HFFc6 (cell line): ENCODE measurements at places on chromosomes 1 and 21. TPM values are rescaled to one million over a fixed set of nuclear protein-coding genes. Genes with fewer than 3 reads are reported as not detected.

- no peak for DNase-seq
Observed at GRCh38 chr1:181080556-181080955, 7.9 kb upstream of the IER5 start.

GRCh38 chr1:8420318-8420717 lies 102.4 kb downstream of the SLC45A1 start:
- DNase-seq, result no peak

GJA5 gene
- total RNA-seq, result 18.9 and 28.2 TPM in 2 replicates

SELL gene
- total RNA-seq, result not detected in 3 replicates

- DNase-seq, result no peak
Observed at GRCh38 chr1:24207709-24208108, 20.6 kb upstream of the IFNLR1 start.

DNA sequence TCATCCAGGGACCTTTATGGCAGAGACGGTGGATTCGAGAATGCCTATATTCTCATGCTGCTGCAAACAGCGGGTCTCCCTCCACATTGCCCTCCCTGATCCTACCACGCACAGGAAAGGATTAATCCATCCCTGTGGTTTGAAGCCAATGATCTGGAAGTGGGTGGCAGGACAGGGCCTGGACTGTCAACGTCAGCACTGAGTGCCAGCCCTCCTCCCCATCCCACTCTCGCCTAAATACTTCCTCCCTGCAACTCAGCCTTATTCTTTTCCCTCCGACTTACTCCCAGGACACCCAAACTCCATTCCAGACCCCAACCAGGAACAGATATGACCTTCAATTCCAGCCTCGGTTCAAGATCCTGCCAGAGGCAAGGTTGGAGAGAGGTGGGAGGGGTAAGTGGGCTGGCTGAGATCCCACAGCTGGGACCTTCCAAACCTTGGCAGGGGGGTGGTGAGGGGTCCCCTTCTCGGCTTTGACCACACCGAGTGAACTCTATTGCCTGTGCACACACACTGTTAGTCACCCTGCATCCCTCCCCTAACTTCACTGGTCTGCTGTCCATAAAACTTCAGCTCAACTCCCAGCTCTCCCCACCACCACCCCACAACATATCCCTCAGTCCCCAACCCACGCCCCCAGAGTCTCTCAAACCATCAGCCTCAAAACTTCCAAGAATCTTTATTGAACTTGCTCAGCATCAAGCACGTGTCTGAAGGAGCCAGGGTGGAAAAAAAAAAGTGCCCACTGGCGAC lies 2.4 kb upstream of the S100A5 start:
- no peak for DNase-seq

USH2A gene
- 0.05 and 0.06 TPM in 2 replicates for total RNA-seq

- DNase-seq, result no peak
Observed at GRCh38 chr1:83932281-83932680, 66.7 kb downstream of the TTLL7 start.
